Upper lobe of left lung (tissue), 6 donors: ENCODE measurements at places on chromosomes 7 and 10.

- DNase-seq = no peak
Observed at GRCh38 chr7:37683246-37684120, at the start of gene GPR141. Gene GPR141, plus strand, starts transcription at chr7:37683766. Its CDS starts 56,628 bp downstream, at chr7:37740394.

DNA sequence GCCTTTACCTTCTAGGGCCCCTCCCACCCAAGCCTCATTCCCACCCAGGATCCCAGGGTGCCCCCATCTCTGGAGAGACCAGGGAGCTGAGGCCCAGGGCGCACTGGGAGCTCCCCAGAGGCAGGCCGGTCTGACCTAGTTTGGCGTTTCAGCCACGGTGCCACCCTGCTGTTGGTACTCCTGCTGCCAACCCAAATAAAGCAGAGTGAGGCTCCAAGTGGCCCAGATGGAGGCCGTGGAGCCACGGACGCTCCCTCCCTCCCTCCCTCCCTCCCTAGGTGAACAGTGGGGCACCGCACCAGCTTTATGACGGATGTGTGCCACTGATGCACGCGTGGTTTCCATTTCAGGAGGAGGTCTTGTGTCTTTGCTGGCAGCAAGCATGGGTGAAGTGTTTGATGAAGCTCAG lies 1.8 kb downstream of the INPP5A start:
- peak; percentile 44 for DNase-seq

DNA sequence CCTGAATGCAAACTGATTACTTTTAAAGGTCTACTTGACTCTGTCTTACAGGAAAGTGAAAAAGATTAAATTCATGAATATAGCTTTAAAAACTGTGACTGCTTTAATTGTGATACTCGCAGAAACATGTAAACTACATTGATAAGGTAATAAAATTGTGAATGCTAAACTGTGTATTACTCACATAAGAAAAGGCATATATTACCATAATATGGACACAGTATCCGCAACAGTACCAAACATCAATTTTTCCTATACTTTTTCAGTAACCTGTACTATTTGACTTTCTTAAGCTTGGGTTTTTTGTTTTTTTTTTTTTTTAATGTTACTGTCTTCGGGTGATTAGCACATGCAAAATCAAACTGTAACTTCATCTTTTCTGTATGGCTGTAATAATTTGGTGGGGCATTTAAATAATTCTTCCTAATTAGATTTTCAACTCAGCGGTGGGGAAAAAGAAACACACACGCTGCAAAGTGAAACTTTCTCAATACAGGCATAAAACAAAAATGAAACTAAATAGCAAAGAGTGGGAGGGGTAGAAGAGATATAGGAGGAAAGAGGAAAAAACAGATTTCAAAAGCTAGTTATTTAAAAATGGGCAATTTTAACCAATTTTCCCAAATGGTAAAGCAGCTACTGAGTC lies 23.2 kb downstream of the NT5C3A start:
- DNase-seq = no peak

DNA sequence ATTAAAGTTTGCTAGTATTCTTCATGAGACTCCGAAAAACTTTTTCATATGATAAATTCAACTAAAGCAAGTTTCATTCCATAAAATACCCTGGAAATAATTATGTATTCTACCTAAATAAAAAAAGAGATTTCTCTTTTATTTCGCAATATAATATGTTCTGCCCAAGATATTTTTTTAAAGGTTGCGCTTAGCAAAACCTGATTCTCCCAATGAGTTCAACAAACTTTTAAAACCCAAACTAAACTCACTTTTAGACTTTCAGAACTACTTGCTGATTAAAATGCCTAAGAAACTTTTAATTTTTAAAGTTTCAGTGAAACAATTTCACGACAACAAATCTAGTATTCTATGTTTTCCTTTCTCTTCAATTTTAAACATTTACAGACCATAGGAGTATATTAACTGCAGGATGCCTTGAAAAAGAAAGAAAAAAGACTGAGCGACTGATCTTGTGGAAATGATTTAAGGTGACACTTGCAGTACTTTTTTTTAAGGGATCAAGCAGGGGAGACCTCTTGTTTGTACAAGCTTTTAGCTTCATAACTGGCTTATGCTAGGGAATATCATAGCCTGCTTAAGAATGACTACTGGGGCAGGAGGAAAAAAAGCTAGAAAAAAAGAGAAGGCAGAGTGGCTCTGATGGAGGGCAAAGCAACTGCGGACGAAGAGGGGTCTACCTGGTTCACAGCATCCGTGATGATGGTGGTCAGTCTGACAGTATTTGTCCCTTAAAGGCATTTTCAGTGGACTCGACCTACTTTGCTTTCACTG lies 1.5 kb downstream of the ZNF800 start:
- DNase-seq = no peak

- DNase-seq = peak; percentile 38
Observed at GRCh38 chr7:33062023-33062781, at the start of gene NT5C3A. Gene NT5C3A, minus strand, starts transcription at chr7:33062776. Its CDS starts 71 bp downstream, at chr7:33062705.

DNA sequence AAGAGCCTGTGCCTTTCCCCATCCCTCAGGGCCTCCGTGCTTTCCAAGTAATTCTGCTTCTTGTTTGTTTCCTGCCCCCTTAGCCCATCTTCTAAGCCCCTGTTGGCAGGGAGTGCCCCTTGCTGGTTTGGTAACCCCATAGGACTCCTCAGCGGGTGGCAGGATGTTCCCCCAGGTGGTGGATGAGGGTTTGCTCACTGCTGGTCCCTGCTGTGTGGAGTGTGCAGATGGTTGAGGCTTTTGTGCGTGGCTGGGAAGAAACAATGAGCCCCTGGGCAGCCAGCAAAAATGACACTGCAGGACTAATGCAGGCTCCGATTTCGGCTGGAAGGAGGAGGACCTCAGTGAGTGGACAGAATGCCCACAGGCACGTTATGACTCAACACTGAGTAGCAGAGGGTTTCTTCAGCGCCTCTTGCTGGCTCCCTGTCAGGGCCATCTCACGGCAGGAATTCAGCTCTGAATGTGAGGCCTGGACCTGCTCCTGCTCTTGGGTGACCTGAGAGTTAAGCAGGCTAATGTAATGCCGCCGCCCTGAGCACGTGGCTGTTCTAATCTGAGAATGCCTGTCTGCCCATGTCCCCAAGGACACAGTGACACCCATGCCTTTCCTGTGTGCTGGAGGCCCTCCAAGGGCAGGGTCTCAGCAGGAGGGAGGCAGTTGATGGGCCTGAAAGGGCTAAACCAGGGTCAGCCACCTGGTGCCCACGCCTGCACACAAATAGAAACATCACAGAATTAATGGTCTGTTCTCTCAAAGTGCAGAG lies 16.6 kb downstream of the BAG3 start:
- DNase-seq = peak; percentile 49

GRCh38 chr7:30655096-30655970 lies 26.9 kb downstream of the CRHR2 start:
- no peak for DNase-seq

- DNase-seq = no peak
Observed at GRCh38 chr10:29949411-29950011, 109.9 kb downstream of the JCAD start.

GRCh38 chr7:141891336-141891735 lies 24.9 kb upstream of the OR9A4 start:
- no peak for DNase-seq

- no peak for DNase-seq
Observed at GRCh38 chr10:45501791-45502190, 127.8 kb downstream of the ALOX5 start.

DNA sequence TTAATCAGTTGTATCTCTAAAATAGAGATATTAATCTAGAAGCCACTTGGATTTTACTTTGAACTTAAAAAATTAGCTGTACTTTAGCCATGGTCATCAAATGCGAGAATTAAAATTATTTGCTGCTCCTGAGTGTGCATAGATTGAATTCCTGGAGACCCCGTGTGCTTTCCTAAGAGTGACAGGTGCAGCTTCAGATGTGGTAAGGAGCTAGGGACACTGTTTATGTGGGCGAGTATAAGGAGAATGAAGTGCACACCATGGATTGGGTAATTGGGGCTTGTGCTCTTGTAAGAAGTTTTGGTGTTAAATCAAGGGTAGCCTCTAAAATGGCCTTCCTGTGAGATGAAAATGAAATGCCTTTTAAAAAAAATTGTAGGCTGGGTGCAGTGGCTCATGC lies 9.8 kb downstream of the PLCE1 start:
- DNase-seq = no peak
